ENCODE measurements at places on chromosomes 3 and 15.

DNA sequence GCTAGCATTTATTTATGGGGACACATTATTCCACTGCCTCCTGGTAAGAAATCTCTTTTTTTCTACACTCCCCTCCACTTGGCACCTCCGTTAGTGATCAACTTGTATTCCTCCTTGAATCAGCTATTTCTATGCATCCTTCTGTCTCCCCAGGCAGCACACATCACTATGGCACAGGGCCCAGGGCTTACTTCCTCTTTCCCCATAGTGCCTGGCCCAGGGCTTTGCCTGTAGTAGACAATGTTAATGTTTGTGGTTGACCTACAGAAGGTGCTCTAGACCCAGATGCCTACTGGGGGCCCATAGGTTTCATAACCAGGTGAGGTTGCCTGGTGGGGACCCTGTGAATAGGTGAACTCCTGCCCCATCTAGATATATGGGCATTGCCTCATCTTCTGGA, 44.9 kb downstream of the EPHB1 start:
- DNase-seq: no peak

- no peak for DNase-seq
Observed at GRCh38 chr15:75058127-75058905, 34.9 kb downstream of the PPCDC start.

DNA sequence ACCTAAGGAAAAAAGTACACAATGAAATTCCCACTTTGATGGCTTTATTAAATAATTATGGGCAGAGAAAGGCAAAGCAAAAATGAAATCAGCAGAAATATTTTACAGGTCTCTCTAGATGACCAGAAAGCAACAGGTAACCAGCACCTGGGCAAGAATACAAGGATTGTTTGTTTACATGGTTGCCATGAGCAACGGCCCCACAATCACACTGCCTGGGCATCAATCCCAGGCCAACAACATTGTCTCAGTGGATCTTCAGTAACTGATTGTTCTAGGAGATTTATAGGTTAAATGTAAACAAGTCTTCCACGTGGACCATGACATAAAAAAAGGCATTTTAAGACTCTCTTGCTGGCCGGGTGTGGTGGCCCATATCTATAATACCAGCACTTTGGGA, 82.6 kb downstream of the PDZRN3 start:
- DNase-seq: peak; percentile 99

DNA sequence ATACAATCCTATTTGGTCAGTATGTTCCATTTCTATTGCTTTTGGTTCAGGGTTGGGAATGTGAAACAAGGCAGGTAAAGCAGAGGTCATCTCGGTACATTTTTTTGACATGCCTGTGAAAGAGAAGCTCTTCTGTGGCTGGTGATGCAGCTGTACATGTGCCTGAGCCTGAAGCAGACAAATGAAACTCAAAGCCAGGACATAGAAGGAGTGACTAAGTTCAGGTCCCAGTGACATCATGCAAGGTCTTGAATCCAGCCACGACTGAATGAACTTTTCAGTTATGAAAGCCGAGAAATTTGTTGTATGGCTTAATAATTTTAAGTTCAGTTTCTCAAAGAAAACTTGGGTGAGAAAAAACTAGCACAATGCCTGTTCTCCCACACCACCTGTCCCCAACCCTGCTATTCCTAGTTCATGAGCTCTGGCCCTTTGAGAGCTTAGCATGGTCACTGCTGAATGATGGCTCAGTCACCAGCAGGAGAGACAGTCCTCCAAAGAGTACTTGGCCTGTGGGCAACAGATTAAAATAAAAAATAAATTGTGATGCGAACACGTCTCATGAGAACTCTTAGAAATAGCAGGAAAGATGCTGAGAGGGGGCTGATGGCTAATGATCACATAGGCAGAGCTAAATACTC, 600.2 kb upstream of the GRM7 start:
- no peak for DNase-seq

GRCh38 chr3:131962982-131963381, 71.8 kb downstream of the CPNE4 start:
- no peak for DNase-seq

- no peak for DNase-seq
Observed at GRCh38 chr3:133987136-133987535, 42.6 kb downstream of the SLCO2A1 start.

DNA sequence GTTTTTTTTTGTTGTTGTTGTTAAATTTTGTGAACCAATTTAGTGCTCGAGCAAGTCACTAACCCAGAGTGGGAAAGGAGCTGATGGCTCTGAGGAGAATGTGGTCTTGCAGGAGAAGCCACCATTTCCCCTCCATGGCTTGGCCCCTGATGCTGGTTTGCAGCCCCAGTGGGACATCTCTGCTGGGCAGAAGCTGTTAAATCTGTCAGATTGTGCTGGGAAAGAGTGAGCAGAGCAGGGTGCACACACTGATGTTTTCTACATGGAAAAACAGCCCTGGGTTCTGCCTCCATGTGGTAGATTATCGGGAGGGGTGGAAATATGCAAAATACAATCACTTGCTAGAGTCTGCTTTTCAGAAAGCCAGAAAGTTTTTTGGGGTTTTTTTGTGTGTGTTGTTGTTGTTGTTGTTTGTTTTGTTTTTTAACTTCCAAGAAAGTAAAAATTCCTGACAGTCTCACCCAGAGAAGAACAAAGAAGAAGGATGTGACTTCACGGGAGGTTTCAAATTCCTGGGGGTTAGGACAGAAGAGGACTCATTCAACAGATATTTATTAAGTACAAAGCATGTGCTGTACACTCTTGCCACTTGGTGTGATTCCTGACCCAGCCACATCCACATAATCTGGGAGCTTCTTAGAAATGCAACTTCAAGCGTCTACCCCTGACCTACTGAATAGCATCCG, 133.7 kb downstream of the FOXB1 start:
- no peak for DNase-seq

- DNase-seq: no peak
Observed at GRCh38 chr3:128933213-128933921, 53.9 kb downstream of the ACAD9 start.

- no peak for DNase-seq
Observed at GRCh38 chr15:98493966-98494511, 154.3 kb upstream of the IGF1R start.

- DNase-seq: no peak
Observed at GRCh38 chr3:119276680-119277079, 17.5 kb upstream of the ARHGAP31 start.

GRCh38 chr15:82833362-82833682, 23.9 kb downstream of the WHAMM start:
- no peak for DNase-seq

DNA sequence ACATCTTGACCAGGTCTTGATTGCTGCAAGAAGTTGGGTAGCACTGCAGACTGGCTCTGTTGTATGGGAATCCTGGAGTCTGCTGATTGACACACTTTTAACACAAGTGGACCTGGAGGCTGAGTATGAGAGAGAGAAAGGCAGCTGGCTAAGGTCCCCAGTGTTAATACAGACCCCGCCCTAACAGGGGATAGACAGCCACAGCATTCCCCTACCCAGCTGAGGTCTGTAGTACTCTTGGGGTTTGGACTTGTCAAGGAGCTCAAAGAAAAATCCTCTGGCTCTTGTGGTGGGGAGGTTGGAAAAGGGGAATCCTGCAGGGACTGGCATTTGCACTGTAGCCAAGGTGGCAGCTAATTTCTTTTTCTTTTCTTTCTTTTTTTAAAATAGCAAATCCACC, 192.7 kb downstream of the ZNF621 start:
- DNase-seq: no peak

DNA sequence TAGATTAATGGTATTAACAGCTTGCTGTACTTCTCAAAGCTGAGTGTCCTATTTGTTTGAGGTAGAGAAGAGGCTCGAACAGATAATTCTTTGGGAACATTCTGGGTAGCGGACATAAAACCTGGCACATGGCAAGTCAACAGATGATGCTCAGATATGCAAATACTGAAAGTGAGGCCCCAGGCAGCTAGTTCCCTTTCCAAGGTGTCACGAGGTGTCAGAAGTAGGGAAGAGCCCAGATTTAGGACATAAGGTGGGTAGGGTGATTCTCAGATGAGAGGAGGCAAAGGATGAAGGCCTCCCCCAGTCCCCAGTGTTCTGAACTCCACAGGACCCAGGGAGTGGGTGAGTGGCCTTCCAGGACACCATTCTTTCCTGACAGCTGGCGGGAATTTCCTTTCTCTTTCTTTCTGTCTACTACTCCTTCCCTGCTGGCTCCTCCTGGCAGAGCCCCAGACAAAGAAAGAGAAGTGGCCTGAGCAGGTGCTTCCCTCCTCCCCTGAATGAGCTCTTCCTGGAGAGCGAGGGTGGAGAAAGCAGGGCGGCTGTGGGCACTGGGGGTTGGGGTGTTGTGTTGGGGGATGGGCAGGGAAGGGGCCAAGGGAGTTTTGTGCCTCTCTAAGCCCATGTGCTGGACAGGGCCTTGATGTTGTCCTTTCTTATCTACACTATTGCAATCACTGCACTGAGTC, 87.5 kb downstream of the CORO2B start:
- no peak for DNase-seq

GRCh38 chr3:196757876-196758739, 18.5 kb downstream of the PAK2 start:
- DNase-seq: no peak

GRCh38 chr3:74858086-74858485, 243.6 kb upstream of the CNTN3 start:
- DNase-seq: no peak

- no peak for DNase-seq
Observed at GRCh38 chr3:58524326-58524888, 12.6 kb downstream of the ACOX2 start.

- no peak for DNase-seq
Observed at GRCh38 chr15:38148471-38148870, 104.2 kb upstream of the SPRED1 start.

GRCh38 chr3:71421475-71421819, 162.1 kb downstream of the FOXP1 start:
- DNase-seq: no peak

DNA sequence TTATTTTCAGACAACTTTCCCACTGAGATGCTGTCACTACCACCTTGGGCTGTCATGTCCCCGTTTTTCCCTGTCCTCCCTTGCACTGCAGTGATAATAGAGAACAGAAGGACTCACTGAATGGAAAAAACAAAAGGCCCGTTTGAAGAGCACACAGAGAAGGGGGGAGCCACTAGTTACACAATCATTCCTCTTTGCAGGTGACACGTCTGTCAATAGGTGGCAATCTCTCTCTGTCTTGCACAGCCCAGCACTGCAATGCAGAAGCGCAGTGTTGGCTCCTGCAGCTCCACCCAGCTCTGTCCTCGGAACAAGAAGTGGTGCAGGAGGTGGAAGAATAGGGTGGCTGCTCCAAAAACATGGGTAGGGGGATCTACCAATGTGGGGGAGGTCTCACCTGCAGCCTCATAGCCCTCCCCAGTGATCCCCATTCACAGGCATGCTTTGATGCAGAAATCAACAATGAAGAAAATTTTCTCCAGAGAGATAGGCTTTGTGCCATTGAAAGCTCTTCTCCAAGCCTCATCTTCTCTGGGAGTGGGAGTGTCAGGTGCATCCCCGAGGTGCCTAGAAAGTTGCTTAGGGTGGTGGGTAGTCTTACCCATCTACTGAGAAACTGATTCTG, 31.8 kb downstream of the FSTL1 start:
- peak; percentile 72 for DNase-seq

DNA sequence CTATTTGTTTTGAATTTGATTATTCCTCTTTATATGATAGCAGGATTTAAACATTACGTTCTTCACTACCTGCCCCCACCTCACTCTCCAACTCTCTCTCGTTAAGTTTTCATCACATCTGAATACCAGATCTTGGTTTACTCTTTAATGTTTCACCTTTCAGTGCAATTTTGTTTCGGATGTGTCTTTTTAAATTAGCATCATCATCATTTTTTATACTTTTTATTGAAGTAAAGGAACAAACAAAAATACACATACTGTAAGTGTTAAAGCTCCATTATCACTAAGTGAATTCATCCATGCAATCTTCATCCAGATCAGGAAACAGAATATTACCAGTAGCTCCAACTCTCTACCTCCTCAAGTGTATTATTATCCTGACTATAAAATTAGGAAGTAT, 310.6 kb downstream of the C3orf38 start:
- DNase-seq: no peak

DNA sequence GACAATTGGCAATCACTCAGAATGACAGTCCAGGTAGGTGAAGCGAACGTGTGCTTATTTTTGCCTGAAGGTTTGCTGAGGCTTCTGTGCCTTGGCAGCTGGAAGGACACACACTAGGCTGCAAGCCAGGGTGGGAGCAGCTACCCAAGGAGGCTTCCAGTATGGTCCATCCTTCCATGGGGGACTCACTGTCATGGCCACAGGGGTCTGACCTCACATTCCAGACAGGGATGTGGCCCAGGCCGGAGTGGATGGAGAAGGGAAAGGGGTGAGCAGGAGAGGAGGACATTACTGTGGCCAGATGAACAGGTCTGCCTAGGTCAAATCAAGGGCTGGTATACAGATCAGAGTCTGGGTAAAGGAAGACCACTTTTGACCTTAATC, 247.7 kb downstream of the ADAMTS17 start:
- no peak for DNase-seq

- no peak for DNase-seq
Observed at GRCh38 chr3:184635126-184635525, 73.5 kb downstream of the EPHB3 start.

- DNase-seq: no peak
Observed at GRCh38 chr3:39103324-39103693, 4.1 kb downstream of the GORASP1 start.

- no peak for DNase-seq
Observed at GRCh38 chr3:140292170-140292569, 357.2 kb downstream of the CLSTN2 start.

- DNase-seq: no peak
Observed at GRCh38 chr3:150324788-150325187, 83.3 kb upstream of the TSC22D2 start.

GRCh38 chr3:166435469-166436057, 598.3 kb upstream of the BCHE start:
- no peak for DNase-seq

DNA sequence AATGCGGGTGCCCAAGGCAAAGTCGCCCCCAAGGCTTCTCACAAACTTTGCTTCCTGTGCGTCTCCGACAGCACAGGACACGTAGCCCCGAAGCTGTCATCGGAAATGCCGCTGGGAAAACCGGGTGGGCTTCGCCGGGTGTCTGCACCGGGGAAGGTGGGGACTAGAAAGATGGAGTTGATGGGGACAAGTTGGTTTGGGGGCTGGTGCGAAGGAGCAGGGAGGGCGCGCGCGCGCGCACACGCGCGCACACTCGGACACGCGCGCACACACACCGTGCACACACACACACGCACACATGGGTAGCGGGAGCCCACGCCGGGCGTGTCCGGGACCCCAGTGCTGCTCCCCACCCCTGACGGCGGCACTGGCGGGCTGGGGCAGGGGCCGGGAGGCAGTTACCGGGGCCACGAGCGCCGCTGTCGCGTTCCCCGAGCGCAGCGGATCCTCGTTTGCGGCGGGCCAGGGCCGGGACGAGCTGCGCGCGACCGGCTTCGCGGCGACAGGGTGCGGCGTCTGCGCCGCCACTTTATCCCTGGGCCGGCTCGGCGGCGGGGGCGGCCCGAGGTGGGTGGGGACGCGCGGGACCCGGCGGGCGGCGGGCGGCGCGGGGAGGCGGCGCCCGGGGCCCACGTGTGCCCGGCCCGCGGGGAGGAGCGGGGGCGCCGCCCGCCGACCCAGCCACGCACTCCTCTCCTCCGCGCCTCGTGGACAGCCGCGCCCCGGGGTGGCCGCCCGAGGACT, 539 bp upstream of the MGLL start:
- no peak for DNase-seq
